Astrocyte of the cerebellum (primary cell): ENCODE measurements at places on chromosomes 11 and 22.

GRCh38 chr22:25182131-25183110 is 17.2 kb upstream of the CRYBB3 start:
- no peak for DNase-seq

DNA sequence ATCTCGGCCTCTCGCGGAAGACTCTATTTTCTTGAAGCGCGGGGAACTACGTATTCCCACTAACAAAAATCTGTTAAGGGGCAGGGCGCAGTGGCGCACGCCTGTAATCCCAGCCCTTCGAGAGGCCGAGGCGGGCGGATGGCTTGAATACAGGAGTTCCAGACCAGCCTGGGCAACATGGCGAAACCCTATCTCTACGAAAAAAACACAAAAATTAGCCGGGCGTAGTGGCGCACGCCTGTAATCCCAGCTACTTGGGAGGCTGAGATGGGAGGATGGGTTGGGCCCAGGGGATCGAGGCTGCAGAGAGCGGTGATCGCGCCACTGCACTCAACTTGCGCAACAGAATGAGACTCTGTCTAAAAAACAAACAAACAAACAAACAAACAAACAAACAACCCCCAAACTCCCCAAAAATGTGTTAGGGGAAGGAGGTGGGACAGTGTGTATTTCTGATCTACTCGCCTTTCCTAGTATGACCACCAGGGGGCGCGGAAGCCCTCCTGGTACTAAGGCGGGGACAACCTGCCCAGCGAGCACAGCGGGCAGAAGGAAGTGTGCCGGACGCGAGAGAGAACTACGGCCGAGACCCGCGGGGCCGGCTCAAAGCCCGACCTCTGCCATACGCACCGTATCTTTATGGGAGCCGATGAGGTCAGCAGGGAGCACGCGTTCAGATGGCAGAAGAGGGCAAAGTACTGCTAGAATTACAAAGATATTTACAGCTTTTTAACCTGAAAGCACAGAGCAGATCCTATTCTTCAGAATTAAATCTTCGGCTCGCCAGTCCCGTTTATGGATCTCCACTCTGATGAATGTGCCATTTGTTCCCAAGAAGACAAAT is 1.3 kb upstream of the STX3 start:
- DNase-seq, result peak; percentile 35

GRCh38 chr11:35242412-35243242 is 103.7 kb downstream of the CD44 start:
- no peak for DNase-seq

GRCh38 chr11:126153972-126154371 is 57.5 kb downstream of the RPUSD4 start:
- peak; percentile 64 for DNase-seq

GRCh38 chr22:23395530-23396361 is 184.3 kb downstream of the IGLL1 start:
- no peak for DNase-seq

- DNase-seq, result no peak
These were observed 77.5 kb downstream of the CNTN5 start for GRCh38 chr11:99098258-99098657.

GRCh38 chr22:23058063-23058462 is 12.3 kb upstream of the GNAZ start:
- no peak for DNase-seq

DNA sequence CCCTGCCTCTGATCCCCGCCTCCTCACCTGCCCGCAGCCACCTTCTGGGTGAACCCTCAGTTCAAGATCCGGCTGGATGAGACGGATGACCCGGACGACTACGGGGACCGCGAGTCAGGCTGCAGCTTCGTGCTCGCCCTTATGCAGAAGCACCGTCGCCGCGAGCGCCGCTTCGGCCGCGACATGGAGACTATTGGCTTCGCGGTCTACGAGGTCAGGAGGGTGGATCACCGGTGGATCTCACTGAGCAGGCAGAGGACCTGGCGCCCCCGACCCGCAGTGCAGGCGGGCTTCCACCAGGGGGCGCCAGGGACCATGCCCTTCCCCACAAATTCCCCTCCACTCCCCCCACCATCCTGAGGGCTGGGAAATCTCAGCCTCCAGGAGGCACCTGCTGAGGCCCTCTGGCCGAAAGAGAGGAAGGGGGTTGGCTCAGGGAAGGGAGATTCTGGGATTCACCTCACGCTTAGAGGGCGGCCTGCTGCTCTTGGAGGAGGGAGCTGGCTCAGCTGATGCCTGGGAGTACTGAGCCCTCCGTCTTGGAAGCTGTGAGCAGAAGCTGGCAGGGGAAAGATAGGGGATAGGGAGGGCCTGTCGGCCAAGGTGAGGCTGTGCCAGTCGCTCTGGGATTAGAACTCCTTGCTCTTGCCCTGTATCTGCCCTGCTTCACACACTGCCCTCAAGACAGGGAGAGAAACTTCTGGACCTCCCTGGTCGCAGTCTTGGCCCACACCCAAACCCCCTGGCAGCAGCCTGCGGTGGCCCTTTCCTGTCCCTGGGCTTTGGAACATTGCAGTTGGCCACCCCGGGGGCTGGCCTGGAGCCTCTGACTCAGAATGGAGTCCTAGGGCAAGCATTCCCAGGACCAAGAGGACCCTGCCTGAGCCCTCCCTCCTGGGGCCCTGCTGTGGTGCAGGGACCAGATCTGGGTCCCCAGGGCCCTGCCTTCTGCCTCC is 23.2 kb downstream of the CAPN1 start:
- no peak for DNase-seq

GRCh38 chr11:93564895-93565294 is 21.7 kb upstream of the SMCO4 start:
- DNase-seq, result no peak

DNA sequence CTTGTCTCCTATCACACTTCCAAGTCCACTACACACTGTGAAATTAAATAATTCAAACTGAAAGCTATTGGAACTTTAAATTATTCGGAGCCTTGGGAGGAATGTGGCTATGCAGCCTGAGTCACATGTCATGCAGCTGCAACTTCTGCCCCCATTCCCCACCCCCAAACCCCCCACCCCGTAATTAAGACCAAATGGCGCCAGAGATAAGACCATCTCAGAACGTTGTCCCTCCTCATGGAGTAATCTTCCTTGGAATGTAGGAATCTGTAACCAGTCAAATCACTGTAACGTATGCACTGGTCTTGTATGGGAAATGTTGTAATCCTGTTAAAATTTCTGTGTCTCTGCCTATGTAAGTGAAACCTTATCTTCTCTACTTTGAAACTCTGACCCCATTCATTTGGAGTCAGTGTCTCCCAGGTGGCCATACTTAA is 37.0 kb downstream of the GAB2 start:
- DNase-seq, result no peak

GRCh38 chr11:91730057-91730456 is 494.6 kb upstream of the FAT3 start:
- DNase-seq, result no peak

GRCh38 chr11:31259797-31260196 is 109.7 kb downstream of the DCDC1 start:
- DNase-seq, result no peak

GRCh38 chr11:79400717-79401330 is 40.0 kb downstream of the TENM4 start:
- no peak for DNase-seq

DNA sequence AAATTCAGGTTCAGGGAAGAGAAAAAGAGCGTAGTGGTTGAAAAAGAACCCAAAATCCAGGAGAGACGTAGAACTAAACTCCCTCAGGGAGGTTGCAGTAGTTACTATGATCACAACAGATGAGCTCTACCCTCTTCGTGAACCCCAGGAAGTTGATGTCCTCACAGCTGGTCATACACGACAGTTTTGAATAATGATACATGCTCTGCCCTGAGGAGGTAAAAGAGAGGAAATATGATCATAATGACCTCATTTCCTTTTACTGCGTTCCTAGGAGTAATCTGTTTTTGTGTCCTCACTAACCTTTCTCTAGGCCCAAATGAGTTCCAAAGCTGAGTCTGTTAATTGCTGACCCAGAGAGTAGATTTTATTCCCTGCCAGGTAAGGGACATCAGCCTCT is 1.3 kb downstream of the PATE2 start:
- DNase-seq, result no peak

DNA sequence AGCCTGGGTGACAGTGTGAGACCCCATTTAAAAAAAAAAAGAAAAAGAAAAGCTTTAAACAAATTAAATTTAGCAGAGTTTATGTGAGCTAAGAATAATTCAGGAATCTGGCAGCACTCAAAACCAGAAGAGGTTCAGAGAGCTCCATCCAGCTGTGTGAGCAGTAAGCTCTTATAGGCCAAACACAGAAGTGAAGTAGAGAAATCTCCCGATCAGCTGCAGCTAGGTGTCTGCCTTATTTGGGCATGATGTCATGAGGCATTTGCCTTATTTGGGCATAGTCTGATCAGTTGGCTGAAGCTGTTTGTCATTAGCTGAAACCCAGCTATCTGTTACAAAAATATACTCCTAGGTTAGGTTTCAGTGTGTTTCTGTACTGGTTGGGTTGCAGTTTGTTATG is 8.2 kb downstream of the MS4A15 start:
- no peak for DNase-seq

DNA sequence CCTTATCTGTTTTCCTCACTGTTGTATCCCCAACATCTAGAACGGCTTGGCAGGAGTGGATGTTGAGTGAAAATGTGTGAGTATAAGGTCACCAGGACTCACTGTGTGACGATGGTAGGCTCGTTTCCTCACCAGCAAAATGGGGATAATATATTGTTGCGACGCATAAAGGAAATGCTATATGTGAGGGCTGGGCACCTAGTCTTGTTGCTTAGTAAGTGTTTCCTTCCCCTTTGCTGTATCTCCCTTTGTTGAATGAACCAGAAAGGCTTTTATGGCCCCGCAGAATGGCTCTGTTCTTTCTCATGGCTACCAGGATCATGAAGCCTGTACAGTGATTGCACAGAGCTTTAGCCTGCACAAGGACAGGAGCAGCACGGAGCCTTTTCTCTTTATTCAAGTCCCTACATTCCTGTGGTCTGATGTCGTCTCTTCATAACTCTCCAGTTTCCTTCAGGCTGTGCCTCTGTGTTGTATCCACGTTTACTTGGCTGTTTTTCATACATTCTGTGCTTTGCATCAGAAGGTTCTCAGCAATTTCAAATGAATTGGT is 5.4 kb downstream of the TNRC6B start:
- peak; percentile 79 for DNase-seq

DNA sequence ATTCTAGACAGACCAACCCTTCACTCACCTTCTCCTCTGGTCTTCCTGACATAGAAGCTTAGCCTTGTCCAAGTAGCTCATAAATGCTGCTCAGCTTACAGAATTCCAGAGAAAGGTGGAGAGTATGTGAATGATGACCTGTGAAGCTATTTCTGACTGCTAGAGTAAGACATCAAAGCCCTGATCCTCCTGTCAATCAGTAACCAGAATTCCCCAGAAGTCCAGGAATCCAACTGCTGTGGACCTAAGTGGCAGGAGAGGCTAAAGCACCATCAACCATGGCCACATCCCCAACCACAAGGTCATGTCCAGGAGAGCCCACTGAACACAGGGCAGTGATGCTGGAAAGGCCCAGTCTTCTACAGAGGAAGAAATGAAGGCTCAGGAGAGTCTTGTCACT is 2.6 kb downstream of the OR51G2 start:
- DNase-seq, result no peak

- no peak for DNase-seq
These were observed 787.6 kb downstream of the BRD1 start for GRCh38 chr22:49040111-49040510.

DNA sequence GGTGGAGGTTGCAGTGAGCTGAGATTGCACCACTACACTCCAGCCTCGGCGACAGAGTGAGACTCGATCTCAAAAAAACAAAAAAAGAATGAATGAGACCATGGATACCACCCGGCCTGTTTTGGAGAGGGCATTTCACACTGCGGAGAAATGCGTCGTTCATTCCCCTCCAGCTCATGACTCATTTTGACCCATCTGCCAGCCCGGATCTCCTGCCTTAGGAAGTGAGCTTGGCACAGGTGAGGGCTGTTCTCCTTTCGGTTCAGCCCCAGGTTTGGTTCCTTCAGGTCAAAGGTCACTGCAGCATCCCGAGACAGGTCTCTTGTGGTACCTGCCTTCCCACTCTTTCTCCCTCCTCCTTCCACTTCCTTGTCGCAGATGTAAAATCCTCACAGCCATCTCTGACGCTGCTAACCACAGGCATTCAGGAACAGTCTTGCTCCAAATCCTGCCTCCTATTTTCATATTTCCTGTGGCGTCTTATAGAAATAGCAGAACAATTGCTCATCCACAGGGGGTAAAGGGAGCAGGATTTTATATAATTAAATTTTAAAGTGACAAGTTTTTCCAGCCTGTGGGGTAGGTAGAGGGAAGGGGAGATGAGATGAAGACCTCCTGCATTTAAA is 517.9 kb downstream of the NTM start:
- DNase-seq, result peak; percentile 90

GRCh38 chr22:30314915-30315314 is 11.8 kb downstream of the TBC1D10A start:
- no peak for DNase-seq

DNA sequence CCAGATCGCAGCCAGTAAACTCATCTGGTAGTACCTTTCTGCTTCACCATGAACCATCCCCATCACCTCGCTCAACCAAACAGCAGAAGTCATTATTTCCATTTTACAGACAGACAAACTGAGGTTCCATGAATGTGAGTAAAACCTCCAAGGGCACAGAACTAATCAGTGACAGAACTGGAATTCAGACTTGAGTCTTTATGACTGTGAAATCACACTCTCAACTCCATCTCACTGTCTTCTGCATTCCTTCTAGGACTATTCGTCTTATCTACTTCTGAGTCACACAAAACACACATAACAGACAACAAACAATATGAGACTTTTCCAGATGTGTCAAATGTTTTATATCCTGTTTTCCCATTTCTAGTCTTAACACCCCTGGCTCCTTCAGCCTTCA is 9.3 kb upstream of the NUP50 start:
- DNase-seq, result no peak

DNA sequence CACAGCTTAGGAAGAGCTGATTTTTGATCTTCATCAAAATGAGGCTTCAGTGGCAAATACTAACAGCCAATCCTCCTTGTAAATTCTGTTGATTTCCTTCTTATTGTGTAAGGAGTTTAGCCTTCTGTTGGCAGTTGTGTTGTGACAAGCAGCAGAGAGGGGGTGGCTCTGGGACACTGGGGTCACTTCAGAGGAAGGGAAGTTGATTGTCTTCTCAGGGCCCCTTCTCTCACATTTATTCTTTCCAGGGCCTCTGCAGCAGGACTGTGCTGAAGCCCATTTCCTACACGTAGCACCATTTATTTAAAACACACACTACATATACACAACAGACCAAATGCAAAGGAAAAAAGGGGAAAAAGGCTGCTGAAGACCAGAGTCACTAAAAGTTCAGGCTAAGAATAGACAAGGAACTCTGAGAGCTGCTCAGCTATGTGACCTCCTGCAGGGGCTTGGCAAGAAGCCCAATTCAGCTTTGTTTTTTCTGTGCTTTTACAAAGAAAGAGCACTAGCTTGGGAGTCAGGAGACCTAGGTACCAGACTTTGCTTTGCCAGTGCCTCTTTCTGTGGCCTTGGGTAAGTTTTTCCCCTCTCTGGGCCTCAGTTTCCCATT is 28.3 kb upstream of the UPB1 start:
- peak; percentile 61 for DNase-seq

GRCh38 chr11:133723056-133723455 is 122.3 kb downstream of the SPATA19 start:
- no peak for DNase-seq

GRCh38 chr11:122804796-122805195 is 33.5 kb upstream of the CRTAM start:
- no peak for DNase-seq

GRCh38 chr11:17927041-17927440 is 85.8 kb downstream of the SERGEF start:
- no peak for DNase-seq
